ENCODE measurements at places on chromosomes 2 and 18. TPM values are rescaled to one million over a fixed set of nuclear protein-coding genes. Genes with fewer than 3 reads are reported as not detected.

- H3K36me3 ChIP-seq, result no peaks in the 10 kb centered on the region
- no peaks in the 10 kb centered on the region for H3K4me1 ChIP-seq
- DNase-seq, result no peak
Measured at GRCh38 chr2:40700231-40700954, 248.5 kb upstream of the SLC8A1 start.

GRCh38 chr2:149040451-149040850, 2.0 kb downstream of the LYPD6B start:
- no peak overlapping the region for H3K27ac ChIP-seq
- H3K36me3 ChIP-seq, result no peaks in the 10 kb centered on the region
- H3K27me3 ChIP-seq, result peaks cover 19% of the 10 kb centered on the region
- no peak overlapping the region for H3K4me3 ChIP-seq
- peaks cover 10% of the 10 kb centered on the region for H3K4me1 ChIP-seq

CCDC141 gene
- total RNA-seq, result 3.9 TPM

ALLC gene
- 2.3 TPM for total RNA-seq

GRCh38 chr18:36141576-36141975, 11.9 kb downstream of the ELP2 start:
- no peak overlapping the region for H3K4me3 ChIP-seq
- H3K27ac ChIP-seq, result no peak overlapping the region
- no peak for DNase-seq
- H3K27me3 ChIP-seq, result no peaks in the 10 kb centered on the region
- no peaks in the 10 kb centered on the region for H3K4me1 ChIP-seq
- H3K36me3 ChIP-seq, result peaks cover 18% of the 10 kb centered on the region

Data from spinal cord (tissue), 10 donors.